Right cardiac atrium (tissue), 5 donors: ENCODE measurements at places on chromosomes 12 and 14.

GRCh38 chr14:106875503-106875902 is 1349.1 kb downstream of the TMEM121 start:
- peak; percentile 51 for DNase-seq

GRCh38 chr14:104935955-104936354 is 11.3 kb downstream of the PLD4 start:
- DNase-seq: no peak

DNA sequence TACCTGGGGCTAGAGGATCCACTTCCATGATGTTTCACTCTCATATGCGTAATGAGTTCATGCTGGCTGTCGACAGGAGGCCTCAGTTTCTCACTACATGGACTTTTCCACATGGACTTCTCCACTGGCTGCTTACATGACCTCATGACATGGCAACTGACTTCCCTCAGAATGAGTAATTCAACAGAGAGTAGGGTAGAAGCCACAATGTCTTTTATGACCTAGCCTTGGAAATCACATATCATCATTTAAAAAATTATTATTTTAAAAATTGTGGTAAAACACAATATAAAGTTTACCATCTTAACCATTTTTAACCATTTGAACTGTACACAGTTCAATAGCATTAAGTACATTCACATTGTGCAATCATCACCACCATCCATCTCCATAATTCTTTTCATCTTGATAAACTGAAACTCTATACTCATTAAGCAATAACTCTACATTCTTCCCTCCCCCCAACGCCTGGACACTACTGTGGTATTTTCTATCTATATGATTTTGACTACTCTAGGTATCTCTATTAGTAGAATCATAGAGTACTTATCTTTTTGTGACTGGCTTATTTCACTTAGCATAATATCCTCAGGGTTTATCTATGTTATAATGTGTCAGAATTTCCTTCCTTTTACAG is 144.5 kb downstream of the TGFB3 start:
- DNase-seq: no peak

DNA sequence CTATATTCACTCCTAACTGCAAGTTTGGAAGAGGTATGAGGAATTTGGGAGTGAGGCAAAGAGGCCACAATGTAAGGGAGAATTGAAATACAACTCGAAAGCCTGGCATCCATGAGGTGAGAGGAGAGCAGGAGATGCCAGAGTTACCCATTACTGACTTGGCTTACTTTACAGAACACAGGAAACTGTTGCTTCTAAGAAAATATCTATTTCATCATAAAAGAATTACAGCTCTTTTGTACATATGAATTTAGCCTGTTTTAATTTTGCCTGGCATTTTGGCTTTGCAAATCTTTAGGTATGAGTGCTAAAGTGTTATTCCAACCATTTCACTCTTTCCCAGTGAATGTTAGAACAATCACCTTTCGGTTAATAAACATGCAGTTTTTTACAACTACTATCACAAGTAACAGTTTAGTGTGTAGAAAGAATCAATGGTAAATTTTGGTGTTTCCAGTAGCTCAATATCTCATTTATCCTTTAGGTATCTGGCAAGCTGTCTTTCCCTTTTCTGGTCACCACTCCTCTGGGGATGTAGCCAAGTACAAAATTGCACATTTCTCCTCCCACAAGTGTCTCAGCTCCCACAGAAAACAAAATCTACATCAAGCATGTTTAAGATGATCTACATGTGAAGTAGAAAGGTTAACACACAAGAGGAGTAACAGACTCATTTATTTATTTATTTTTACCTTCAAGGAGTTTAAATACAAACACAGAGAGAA is 196.6 kb upstream of the DCN start:
- no peak for DNase-seq

- DNase-seq: no peak
Observed at GRCh38 chr12:113137861-113138783, 2.6 kb upstream of the RASAL1 start.

DNA sequence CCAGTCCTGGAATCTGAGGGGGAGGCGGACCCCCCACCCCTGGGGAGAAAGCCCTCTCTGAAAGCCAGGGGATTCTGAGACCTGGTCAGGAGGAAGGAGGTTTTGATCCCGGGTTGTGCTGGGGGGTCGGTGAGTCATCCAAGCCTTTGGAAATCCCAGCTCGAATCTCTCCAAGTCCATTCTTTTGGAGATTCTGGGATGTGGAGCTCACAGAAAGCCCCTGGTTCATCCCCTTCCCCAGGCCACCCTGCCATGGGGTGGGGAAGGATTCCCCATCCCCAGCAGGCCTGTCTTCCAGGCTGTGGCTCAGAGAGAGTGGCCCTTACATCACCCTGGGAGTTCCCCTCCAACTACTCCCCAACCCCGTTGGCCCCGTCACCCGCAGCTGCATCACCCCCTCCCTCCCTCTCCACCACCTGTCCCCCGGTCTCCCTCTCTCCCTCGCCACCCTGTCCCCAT is 14.3 kb downstream of the EXOC3L4 start:
- DNase-seq: no peak

DNA sequence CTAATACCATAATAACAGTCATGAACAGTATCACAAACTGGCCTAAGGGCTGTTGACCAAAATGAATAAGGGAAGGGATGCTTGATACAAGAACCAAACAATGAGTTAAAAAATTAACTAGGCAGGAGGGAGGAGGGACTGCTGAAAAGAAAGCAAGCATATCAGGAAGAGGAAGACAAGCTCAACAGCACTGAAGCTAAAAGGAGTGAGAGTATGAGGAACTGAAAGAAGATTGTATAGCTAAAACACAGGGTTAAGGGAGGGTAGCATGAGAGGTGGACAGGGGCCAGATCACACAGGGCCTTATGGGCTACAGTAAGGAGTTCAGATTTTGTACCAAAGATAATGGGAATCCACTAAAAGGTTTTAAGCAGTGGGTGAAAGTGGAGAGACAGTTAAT is 34.1 kb downstream of the ITGA7 start:
- DNase-seq: no peak

DNA sequence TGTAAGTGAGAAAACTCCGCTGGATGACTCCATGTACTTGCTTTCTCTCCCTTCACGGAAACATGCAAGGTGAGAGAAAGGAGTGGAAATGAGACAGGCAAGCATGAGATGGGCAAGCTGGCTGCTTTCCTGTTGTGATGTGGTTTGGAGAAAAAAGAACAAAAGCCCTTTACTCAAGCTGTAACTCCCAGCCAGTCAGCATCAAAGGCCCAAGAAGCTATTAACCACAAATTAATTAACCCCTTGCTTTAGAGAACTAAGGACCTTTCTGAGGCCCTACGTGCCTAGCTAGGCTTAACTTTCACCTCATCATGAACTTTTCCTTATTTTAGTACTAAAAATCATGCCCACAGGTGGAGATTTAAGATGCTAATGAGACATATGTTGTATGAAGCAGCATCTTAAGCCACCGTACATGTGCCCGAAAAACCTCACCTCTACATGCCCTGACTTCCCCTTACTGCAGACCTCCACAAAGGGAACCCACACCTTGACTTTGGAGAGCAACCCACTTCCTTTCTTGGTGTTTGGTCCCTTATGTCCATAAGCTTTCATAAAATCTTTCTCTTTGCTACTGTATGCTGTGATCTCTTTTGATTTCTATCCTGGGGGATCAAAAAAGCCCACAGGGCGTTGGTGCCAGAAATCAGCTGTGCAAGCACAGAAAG is 87.0 kb downstream of the GALNT8 start:
- DNase-seq: no peak

GRCh38 chr14:61388173-61388975 is 67.0 kb downstream of the PRKCH start:
- DNase-seq: no peak
